ENCODE measurements at places on chromosomes 3 and 15.

- DNase-seq = no peak
Observed at GRCh38 chr15:28943146-28943545, 57.4 kb downstream of the APBA2 start.

DNA sequence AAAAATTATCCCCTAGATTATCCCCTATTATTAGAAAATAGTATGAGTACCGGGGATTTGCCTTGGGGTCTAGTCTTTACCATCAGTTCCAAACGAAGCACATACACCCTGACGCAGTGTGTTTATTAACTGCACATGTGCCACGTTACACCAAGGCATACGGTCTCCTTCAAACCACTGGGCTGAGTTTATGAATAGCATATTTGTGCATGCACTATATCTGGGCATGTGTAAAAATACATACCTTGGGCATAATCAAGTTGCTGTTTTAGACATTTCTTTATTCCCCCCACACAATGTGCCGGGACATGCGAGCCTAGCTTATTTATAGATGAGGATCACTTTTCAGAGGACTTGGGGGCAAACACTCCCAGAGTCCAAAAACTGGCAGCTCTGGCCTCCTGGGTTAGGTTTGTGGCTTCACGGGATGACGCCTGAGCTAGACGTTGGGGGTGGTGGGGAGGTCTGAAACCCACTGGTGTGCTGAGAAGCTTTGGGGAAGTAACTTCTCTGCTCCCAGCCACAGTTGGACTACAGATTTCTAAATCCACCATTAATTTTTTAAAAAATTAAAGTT lies 16.2 kb downstream of the IGDCC4 start:
- DNase-seq = no peak

DNA sequence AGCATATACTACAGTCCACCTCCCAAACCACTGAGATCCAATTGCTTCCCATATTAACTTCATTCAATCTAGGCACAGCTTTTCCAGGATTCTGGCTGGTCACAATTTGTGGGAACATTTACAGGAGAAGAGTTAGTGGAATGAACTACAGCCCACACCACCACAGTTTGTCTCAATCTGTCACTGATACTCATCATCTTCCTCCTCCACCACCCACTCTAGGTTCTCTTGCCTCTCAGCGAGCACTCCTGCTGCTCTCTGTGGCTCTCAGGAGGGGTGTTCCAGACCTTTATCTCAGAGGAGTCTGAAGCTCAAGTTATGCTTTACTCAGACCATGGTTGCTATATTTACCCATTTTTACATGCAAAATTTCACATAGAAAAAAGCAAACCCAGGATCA lies 25.9 kb upstream of the PLA2G4D start:
- no peak for DNase-seq

- no peak for DNase-seq
Observed at GRCh38 chr3:85760342-85760741, 801.6 kb downstream of the CADM2 start.

Data from GM12892 (cell line).